Activated T-helper 17 cell treated with anti-CD3 and anti-CD28 coated beads, Interleukin-2, amount 50 U/mL, for 72 hours (primary cell): ENCODE measurements at places on chromosomes 6 and 20. TPM values are rescaled to one million over a fixed set of nuclear protein-coding genes. Genes with fewer than 3 reads are reported as not detected.

DNA sequence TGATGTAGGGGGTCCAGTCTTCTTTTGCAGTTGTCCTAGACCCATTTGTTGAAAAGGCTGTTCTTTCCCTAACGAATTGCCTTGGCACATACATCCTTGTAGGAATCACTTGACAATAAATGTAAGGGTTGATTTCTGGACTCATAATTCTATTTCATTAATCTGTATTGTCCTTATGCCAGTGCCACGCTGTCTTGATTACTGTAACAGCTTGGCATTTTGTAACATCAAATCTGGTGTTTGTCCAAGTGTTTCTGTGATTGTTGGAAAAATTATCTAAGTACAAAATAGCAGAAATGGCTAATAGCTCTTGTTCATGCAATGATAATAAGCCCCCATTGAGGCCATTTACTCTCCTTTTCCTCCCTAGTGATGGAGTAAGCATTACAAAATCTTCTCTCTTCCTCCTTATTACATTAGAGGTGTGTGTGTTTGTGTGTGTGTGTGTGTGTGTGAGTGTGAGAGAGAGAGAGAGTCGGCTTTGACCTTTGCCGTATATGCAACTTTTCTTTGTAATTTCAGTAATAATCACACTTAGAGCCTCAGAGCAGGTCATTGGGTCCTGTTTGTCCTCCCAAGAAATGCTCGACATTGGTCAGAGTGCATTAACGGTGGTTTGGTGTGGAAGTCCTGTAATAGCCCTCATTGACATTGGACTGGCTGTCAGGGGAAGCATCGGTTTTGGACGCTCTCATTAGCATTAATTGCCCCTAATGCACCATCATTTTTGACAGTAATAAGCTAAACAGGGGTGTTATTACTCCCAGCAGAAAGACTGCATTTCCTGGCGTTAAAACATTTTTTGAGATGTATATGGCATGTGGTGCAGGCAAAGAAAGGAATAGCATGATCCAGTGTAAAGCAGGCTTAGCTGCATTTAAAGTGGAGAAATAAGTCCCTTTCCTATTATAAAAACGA is 40.7 kb upstream of the MROH8 start:
- ATAC-seq, result no peak

DNA sequence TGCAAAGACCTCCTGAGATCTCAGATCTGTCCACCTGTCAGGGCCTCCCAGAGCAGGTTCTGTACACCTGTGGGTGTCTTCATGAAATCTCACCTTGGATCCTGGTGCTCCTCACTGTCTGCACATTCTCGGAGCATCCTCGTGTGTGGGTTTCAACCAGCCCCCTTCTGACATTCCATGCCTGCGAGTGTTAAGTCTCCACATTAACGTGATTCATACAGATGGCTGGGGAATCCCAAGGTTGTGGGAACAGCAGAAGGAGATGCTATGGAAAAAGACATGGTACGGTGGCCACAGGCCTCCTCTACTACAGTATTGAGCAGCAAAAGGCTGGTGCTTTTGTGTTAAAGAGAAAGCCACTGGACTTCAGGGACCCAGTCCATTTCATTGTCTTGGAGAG is 556.5 kb downstream of the DHX35 start:
- ATAC-seq, result no peak

- ATAC-seq, result no peak
Measured at GRCh38 chr20:42150230-42150629, 532.1 kb upstream of the CHD6 start.

DNA sequence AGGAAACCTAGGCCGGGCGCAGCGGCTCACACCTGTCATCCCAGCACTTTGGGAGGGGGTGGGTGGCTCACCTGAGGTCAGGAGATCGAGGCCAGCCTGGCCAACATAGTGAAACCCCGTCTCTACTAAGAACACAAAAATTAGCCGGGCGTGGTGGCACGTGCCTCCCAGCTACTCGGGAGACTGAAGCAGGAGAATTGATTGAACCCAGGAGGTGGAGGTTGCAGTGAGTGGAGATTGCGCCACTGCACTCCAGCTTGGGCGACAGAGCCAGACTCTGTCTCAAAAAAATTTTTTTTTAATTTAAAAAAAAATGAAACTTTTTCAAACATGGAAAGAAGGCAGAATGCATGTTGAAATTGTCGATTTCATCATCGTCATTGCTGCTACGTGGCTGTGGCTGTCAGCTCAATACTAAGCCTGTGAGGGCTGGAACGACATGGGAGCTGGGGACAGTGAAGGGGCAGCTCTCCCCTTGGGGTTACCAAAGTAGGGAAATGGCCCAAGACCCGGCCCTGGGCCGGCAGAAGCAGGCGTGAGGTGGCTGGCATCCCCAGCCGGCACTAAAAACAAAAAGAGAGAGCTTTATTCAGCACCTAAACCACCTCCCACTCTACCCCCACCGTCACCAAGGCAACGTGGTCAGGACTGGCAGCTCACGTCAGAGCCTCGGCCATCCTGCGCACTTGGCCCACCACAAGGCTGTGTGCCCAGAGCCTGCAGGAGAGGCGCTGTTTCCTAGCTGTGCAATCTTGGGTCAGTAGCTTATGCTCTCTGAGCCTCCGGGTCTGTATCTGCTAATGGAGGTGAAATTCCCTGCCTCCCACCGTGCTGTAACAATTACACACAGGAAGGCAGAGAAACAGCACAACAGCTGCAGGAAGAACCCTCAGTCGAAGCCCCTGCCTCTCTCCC is 30.8 kb downstream of the AGPAT4 start:
- ATAC-seq, result peak; percentile 45

DNA sequence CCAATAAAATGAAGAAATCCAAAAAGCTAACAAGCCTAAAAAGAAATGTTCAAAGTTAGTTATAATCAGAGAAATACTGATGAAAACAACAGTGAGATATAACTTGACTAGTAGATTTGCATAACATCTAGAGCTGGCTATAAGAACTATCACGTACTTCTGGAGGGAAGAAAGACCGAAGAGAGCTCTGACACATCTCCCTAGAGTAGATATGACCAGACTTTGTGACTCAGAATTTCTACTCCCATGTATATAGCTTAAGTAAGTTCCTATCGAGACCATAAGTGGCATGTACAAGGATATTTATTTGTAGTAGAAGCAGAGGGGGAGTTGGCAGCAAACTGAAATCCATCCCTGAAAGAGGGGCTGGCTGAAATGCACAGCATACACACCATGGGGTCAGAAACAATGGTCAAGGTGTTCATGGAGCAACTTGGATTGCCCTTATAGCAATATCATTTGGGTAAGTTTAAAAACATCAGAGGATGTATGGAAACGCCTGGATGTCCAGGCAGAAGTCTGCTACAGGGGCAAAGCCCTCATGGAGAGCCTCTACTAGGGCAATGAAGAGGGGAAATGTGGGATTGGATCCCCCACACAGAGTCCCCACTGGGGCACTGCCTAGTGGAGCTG is 25.6 kb upstream of the IL17A start:
- peak; percentile 67 for ATAC-seq

- peak; percentile 91 for ATAC-seq
Measured at GRCh38 chr20:50731055-50731929, at the start of gene PARD6B. TSS of gene PARD6B (plus strand) at chr20:50731580. CDS start at chr20:50731787, 207 bp downstream.

STK35 gene
- total RNA-seq, result 25.9 TPM

- no peak for ATAC-seq
Measured at GRCh38 chr20:18728165-18728869, 85.3 kb upstream of the SCP2D1 start.

MAFB gene
- total RNA-seq, result not detected

- ATAC-seq, result no peak
Measured at GRCh38 chr20:50100552-50100951, 12.4 kb downstream of the UBE2V1 start.

DNA sequence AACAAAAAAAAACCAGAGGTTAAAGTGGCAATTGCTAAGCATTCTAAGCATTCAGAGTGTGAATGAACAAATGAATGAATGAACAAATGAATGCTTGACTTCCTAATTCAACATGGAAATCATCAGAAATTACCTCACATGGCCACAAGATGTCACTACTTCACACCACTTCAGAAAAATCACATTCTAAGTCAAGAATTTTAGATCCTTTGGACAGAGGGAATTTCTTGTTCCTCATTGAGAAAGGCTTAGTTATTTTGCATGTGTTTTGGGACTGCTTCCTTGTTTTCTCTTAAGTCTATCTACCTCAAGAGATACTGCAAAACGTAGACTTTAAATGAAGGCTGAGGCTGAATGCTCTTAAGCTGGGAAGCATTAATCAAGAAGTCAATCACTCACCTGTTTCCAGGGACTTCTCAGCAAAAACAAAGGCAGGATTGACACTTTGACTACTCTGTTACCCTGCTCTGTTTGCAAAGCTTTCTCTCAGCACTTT is 120.2 kb downstream of the MBOAT1 start:
- no peak for ATAC-seq

- ATAC-seq, result no peak
Measured at GRCh38 chr6:3759646-3760232, 8.2 kb upstream of the PXDC1 start.

ASIP gene
- not detected for total RNA-seq

TMEM200A gene
- total RNA-seq, result 2.2 TPM

DNA sequence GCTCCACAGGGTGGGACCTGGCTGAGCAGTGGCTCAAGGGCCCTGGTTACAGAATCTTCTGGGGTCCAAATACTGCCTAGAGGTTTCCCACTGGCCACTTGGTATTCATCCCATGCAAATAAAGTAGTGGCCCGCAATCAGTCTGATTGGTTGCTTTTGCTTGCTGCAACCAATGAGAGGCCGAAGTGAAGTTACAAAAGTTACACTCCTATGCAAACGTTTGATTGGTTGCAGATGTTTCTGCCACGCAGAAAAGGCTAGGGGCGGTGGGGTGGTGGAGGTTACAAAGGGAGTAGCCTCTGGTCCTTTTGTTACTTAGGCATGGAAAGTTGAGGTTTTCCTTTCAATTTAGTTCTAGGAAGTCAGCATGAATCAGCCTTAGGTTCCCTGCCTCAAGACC is 3.6 kb upstream of the NHLRC1 start:
- ATAC-seq, result no peak

DNA sequence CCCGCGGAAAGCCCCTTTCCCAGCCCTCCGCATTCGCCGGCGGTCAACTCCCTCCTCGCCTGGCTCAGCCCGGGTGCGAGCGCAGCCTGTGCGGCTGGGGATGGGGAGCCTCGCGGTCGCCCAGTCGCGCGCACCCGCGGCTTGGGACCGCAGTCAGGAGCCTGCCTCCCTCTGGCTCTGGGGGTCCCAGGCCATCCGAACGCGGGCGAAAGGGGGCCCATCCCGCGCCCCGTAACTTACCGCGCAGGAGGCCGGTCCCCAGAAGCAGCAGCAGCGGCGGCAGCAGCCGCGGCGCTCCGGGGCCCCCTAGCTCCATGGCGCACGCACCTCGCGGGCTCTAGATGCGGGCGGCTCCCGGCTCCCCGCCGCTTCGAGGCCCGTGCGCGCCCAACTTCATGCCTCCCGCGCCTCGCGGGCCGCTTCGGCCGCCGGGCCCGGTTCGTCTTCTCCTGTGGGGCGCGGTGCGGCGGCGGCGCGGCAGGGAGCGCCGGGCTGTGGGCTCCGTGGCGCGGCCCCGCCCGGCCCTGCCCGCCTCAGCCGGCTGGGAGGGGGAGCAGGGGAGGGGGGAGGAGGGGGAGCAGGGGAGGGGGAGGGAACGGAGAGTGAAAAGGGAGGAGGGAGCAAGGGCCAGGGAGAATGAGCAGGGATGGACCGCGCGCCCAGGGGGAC is at the start of gene CHRNA4:
Gene CHRNA4 (minus strand): TSS at position 500 of the 669 bp plus-strand sequence. CDS start 184 bp downstream, at position 316.
- peak; percentile 26 for ATAC-seq

- no peak for ATAC-seq
Measured at GRCh38 chr6:109349419-109349987, 32.8 kb downstream of the CD164 start.

RAMACL gene
- 0.32 TPM for total RNA-seq

DNA sequence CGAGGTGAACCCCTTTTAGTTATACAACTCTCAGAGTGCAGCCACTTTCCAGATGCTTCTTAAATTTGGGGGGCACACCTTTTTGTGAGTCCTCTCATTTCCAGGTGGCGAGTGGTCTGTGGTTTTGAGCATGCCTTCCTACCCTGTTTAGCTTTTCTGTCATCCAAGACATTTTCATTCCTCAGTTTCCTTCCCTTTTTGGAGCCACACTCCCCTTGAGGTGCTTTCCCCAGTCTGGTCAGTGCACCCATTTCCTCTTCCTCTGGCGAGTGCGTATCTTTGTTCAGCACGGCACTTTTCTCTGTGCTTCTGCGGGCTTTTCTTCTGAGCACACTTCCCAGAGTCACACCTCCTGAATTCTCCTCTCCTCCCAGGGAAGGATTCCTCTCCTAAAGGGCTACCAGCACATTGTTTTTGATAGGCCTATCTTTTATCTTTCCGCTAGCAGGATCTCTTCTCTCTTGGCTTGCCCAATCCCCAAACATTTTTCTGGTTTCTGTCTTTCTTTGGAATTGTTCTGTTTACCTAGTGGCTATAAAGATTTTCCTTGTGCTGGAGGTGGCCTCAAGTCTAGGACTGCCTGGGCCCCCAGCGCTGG is 1.4 kb downstream of the PHF20 start:
- ATAC-seq, result no peak
